Activated T-helper 1 cell treated with anti-CD3 and anti-CD28 coated beads, Interleukin-2, amount 50 U/mL, for 16 hours (primary cell): ENCODE measurements at places on chromosomes 7 and 10.

DNA sequence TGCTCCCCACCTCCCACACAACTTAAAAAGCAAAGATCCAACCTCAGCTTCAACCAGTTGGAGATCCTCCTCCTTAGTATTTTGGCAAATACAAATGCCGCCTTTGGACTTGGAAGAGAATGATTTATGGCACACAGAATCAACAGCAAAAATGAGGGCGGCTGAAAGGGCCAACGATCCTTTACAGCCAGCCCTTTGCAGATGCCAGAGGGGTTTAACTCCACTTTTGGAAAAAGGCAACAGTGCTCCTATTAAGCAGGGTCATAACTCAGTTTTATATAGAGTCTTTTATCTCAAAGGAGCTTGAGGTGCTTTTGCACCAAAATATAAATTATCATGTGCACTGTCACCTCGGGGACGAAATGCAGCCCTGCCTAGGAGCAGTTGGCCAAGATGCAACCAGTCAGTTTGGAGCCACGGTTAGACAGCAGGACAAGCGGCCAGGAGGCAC, 56.7 kb upstream of the JCAD start:
- DNase-seq: no peak

DNA sequence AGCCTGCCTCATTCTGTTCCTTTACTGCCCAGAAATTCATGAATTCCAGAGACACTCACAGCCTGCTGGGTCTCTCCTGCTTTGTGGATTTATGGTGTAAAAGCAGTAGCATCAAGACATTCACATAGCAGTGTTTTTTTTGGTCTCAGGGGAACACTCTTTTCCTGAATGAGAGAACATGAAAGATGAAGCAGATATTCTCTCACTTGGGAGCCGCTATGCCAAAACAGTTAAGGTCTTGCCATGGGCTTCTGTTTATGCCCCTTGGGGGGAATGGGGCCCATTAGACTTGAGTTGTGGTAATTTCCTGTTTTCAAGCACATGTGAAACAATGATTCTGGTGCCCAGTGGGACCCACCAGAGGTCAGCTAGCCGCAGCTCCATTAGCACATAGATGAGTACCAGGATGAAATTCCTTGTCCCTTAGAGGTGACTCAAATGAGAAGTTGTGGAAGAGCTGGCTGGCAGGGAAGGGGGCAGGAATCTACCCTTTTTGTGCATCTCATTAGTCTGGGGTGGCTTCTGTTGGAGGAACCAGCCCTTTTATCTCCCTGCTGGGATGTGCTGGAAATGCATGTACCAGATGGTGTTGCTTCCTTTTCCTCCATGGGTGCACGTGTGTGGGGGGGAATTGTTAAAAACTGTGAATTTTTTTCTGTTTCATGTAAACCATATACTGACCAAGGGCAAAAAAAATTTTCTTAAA, 13.3 kb downstream of the BMPER start:
- no peak for DNase-seq

- no peak for DNase-seq
Observed at GRCh38 chr7:134900166-134900982, 85.9 kb upstream of the AGBL3 start.

DNA sequence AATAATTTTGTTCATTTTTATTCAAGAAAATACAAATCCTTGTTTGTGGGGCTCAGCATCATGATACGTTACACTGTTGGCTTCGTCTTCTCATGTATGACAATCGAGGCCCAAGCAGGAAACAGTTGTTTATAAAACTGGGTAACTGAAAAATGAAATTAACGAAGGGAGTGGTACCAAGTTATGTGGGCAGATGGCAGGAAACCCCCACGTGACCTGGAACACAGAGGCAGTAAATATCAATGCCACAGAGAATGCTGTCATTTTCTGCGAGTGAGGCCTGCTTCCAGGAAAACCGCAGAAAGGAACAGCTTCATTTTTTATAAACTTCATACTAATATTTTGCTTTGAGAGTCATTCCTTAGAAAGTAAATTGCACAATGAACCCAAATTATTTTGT, 201.0 kb upstream of the ADARB2 start:
- DNase-seq: no peak

GRCh38 chr7:1454542-1454941, 4.7 kb downstream of the MICALL2 start:
- no peak for DNase-seq

DNA sequence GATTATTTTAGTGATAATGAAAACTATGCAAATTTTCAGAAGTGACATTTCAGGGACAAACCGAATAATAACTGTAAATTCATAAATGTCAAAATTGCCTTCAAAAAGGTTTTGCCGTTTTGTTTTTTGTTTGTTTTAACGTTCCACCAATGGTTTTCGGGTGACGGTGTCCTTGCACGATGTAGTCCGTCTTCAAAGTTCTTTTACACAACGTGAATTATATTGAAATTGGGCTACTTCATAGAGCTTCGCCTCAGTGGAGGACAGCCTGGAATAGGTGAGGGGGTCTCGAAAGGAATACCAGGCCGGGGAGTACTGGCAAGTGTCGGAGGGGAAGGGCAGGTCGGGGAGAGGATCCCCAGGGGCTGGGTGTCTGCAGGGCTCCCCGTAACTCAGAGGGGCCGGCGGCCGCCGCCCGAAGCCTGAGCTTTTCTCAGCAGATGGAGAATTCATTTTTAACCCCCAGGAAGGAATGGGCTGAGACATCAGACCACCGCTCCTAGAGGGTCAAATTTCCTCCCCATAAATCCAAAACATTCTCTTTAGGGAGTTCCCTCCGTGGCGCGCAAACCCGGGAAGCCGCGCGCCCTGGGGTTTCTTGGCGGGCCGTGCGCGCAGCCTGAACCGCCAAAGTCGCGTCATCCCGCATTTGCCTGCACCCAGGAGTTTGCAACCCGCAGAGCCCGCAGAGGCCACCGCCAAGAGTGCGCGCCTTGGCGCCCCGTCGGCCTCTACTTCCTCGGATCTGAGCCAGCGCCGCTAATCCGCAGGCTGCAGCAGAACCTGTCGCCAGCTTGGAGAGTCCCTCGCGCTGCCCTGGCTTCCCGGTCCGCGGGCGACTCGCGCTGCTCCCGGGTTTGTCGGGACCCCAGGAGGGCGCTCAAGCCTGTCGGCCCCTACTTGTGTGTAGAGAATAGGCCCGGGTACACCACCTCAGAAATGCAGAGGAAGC, 17.3 kb upstream of the EVX1 start:
- no peak for DNase-seq

DNA sequence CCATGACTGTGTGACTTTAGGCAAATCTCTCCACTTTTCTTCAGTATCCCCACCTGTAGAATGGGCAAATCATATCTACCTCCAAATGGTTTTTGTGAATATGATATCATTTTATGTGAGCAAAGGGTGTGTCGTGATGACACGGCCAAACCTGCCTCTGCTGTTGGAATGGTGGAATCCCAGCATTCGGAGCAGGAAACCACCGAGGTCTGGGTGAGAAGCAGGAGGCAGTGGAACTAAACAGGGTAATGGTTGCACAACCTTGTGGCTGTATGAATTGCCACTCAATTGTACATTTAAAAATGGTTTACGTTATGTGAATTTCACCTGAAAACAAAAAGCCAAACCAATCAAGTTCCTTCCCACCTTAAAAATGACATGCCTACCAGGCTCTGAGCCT, 131.4 kb upstream of the ZMIZ1 start:
- no peak for DNase-seq

GRCh38 chr7:33251301-33251700, 121.9 kb downstream of the BBS9 start:
- DNase-seq: no peak

DNA sequence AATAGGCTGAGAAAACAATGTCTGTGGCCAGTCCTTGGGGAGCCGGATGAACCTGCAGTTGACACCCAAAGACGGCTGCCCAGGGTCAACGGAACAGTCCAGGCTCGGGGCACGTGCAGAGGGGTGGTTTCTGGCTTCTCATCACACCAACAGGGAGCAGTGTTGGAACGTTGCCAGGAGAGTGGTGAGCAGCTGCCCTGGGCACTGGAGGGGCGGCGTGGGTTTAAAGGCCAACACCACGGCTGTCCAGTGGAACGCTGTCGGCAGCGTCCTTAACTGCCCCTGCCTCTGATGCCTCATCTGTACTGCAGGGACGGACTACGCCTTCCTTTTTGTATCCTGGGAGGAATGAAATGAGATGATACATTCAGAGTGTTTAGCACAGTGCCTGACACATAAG, 19.8 kb downstream of the JCAD start:
- no peak for DNase-seq

- no peak for DNase-seq
Observed at GRCh38 chr10:122954731-122955050, 664 bp upstream of the C10orf88 start.

GRCh38 chr10:61842755-61843497, 58.6 kb upstream of the ARID5B start:
- no peak for DNase-seq

DNA sequence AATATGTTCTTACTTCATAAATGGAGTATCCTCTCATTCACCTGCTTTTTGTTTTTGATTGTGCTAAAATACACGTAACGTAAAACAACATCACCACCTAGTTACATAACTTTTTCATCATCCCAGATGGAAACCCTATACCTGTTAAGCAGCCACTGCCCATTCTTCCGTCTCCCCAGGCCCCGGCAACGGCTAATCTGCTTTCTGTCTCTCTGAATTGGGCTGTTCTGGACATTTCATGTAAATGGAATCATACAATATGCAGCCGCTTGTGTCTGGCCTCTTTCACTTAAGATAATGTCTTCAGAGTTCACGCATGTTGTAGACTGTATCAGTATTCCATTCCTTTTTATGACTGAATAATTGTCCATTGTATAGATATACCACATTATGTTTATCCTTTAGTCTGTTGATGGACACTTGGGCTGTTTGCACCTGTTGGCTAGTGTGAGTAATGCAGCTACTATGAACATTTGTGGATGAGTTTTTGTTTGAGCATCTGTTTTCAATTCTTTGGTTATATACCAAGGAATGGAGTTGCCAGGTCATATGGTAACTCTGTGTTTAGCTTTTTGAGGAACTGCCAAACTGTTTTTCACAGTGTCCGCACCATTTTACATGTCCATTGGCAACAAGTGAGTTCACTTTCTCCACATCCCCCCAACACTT, 14.1 kb upstream of the SUN1 start:
- DNase-seq: no peak

GRCh38 chr7:30896783-30897637, 14.6 kb upstream of the AQP1 start:
- DNase-seq: no peak

DNA sequence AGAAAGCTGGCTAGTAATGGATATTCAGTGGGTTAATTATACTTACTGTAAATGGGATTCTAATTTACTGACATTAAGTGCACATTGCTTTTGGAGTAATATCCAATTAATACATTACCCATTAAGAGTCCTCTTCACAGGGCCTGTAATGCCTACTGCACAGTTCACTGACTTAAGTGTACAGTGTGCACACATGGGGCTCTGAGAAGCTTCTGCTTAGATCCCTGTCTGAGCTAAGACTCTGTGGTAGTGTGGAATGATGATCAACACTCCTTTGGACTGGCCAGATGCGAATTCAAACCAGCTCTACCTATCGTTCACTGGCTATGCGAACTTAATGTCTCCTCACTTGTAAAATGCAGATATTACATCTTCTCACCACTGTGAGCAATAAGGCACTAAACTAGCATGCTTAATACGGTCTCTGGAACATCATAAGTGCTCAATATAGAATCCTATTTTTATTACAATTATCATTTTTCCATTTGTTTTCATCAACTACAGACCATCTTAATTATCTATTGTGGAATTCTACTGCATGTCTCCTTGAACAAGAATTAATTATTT, 53.8 kb upstream of the SEC61G start:
- no peak for DNase-seq

- DNase-seq: no peak
Observed at GRCh38 chr7:55152516-55152915, 133.7 kb downstream of the EGFR start.

DNA sequence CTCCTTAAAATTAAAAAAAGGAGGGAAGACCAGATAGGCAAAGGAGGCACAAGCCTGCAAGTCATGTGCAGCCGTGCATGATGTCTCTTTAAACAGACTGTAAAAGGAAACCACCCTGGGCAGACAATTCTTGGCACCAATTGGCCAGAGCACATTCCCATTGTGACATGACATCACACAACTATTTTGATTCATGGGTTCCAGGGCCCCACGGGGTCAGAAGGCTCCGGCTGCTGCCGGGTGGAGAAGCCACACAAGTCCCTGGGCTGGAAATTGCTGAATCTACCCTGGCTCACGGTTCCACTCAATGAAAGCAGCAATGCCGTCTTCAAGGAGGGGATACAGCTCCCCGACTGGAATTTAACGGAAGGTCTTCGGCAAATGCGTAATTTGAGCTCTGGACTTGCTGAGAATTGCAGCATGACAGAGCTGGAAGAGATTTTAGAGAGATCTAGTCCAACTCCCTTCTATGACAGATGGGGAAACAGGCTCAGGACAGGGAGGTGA, 140.5 kb downstream of the PRKAG2 start:
- DNase-seq: no peak

GRCh38 chr7:128841171-128841690, 11.0 kb downstream of the FLNC start:
- no peak for DNase-seq

DNA sequence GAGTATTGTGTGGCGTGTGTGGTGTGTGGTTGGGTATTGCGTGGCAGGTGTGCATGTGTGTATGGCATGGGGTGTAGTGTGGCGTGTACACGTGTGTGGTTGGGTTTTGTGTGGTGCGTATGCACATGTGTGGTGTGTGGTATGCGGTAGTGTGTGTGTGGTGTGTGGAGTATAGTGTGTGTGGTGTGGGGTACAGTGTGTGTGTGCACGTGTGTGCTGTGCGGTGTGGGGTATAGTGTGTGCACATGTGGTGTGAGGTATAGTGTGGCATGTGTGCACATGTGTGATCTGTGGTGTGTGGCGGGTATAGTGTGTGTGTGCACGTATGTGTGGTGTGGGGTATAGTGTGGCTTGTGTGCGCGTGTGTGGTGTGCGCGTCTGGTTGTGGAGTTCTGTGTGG, 20.9 kb upstream of the UTF1 start:
- no peak for DNase-seq

- no peak for DNase-seq
Observed at GRCh38 chr10:43208147-43209073, 58.5 kb downstream of the RASGEF1A start.

- no peak for DNase-seq
Observed at GRCh38 chr10:422241-422640, 267.2 kb downstream of the DIP2C start.
